Large intestine (tissue), 12 donors: ENCODE measurements at places on chromosomes 11 and 22. TPM values are rescaled to one million over a fixed set of nuclear protein-coding genes. Genes with fewer than 3 reads are reported as not detected.

DNA sequence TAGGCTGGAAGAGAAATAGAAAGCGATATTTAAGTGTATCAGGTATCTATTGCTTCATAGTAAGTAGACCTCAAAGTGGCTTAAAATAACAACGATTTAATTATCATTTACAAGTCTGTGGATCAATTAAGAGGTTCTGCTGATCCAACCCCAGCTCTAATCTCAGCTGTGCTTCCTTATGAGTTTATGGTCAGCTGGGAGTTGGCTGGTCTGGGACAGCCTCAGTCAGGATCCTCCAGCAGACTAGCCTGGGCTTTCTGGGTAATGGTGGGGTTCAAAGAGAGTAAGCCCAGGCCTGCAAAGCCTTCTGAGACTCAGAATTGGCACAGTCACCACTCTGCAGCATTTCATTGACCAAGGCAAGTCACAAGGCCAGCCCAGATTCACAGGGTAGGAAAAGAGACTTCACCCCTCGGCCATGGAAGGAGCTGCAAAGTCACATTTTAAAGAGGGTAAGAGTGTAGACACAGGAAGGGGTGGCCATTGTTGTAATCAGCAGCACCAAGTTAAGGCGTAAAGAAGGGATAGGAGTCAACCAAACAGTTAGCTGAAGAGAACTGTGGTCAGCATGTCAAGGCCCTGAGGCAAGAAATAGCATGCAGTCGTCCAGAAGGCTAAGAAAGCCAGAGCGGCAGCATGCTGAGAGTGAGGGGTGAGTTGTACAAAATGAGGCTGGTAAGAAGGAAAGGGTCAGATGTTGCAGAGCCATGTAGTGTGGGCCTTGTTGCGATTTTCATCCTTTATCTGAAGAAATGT is 168.2 kb downstream of the ETS1 start:
- no peak for DNase-seq

DNA sequence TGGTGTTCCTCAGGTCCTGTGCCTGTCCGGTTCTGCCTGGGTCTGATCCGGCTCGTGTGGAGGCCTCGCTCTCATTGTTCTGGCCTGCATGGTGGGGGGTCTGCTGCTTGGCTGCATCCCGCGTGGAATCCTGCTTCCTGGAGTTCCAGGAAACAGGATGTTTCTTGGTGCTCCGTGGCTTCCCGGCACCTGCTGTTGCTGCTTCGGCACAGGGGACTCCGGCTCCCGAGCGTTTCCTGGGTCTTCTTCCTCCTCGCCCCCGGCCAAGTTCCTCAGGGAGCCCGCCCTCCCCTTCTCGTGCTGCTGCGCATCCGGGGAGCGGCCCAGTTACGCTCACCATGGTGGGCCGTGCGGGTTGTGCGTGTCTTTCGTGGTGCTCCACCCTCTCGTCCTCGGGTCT is 29.9 kb downstream of the GLB1L2 start:
- no peak for DNase-seq

- DNase-seq: no peak
Observed at GRCh38 chr11:46667043-46667481, 33.4 kb downstream of the ARHGAP1 start.

- DNase-seq: no peak
Observed at GRCh38 chr11:72425053-72425980, 9.0 kb downstream of the CLPB start.

DNA sequence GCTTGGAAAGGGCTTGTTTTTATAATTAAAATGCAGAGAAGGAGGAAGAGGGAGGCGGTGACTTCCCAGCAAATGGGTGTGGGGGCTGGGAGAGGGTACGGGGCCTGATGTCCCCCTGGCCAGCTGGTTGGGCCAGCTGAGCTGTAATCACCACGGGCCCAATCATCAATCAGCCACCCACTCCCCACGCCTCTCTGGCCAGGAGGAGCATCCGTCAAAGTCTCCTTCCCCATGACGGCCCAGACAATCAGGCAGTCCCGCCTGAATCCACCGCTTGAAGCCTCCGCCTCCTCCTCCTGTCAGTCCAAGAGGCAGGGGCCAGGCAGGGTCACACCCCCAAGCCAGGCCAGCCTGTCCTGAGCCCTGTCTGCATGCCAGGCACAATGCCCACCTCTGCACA is 13.3 kb upstream of the CABP7 start:
- no peak for DNase-seq

OR6T1 gene
- not detected for polyA plus RNA-seq

CTSC gene
- polyA plus RNA-seq: 126 TPM

PRAME gene
- polyA plus RNA-seq: not detected

TMEM132A gene
- 19.6 TPM for polyA plus RNA-seq

GRIA4 gene
- polyA plus RNA-seq: 7.3 TPM

STT3A gene
- polyA plus RNA-seq: 183 TPM

CHRM1 gene
- 1.3 TPM for polyA plus RNA-seq
